ENCODE measurements at places on chromosomes 12 and 14. TPM values are rescaled to one million over a fixed set of nuclear protein-coding genes. Genes with fewer than 3 reads are reported as not detected.

FAM186B gene
- 3.5 TPM for polyA plus RNA-seq

AVPR1A gene
- polyA plus RNA-seq = 0.64 TPM

FIGNL2 gene
- 1.5 TPM for polyA plus RNA-seq

CLEC2B gene
- polyA plus RNA-seq = 22.3 TPM

HOXC6 gene
- 1.7 TPM for polyA plus RNA-seq

FAM90A1 gene
- 1.5 TPM for polyA plus RNA-seq

GPR137C gene
- 4.7 TPM for polyA plus RNA-seq

RAB5B gene
- polyA plus RNA-seq = 141 TPM

KLHDC1 gene
- 8.4 TPM for polyA plus RNA-seq

GPR132 gene
- polyA plus RNA-seq = 0.99 TPM

POTEG gene
- 0.09 TPM for polyA plus RNA-seq

HSPB8 gene
- polyA plus RNA-seq = 17.2 TPM

CLEC4D gene
- polyA plus RNA-seq = 0.39 TPM

KIF21A gene
- polyA plus RNA-seq = 15.7 TPM
